ENCODE measurements at places on chromosomes 6 and 20. TPM values are rescaled to one million over a fixed set of nuclear protein-coding genes. Genes with fewer than 3 reads are reported as not detected.

The C6orf132 gene
- total RNA-seq: 1.4 TPM

- H3K27me3 ChIP-seq: no peaks in the 10 kb centered on the region
- no peak overlapping the region for H3K4me3 ChIP-seq
- no peak for DNase-seq
- no peaks in the 10 kb centered on the region for H3K4me1 ChIP-seq
- no peaks in the 10 kb centered on the region for H3K36me3 ChIP-seq
- H3K27ac ChIP-seq: no peak overlapping the region
These were observed 209.0 kb upstream of the NT5E start for GRCh38 chr6:85240787-85241385.

DNA sequence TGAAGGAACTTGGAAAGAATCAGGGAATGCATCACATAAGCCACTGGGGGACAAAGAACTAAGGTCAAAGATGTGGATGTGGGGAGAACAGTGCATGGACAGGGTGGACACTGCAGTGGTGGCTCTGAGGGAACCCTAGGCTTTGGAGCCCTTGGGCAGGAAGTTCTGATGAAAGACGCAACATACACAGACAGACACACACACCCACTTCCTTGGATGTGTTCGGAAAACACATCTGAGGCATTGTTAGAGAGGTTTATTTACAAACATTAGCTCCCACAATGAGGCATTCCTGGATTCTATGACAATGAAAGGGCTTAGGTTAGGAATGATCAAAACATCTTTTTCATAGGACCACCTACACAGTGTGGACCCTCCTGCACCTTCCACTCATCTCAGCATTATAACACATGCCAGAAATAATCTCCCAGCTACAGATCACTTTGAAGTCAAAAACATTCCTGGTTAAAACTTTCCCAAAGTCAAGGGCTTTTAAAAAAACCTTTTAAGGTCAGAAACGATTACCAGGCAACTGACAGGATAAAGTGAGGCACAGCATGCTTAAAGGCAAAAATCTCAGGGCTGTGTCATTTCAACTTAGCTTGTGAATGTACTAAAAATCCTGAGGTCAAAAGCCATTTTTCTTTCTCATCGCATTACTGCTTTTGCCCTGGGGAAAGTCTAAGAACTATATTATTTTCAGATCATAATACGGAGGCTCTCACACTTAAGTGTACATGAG lies 6.4 kb upstream of the METTL24 start:
- peaks cover 23% of the 10 kb centered on the region for H3K27me3 ChIP-seq
- no peak for DNase-seq

- H3K27me3 ChIP-seq: no peaks in the 10 kb centered on the region
- DNase-seq: peak; percentile 56
- peaks cover 12% of the 10 kb centered on the region for H3K4me1 ChIP-seq
- H3K27ac ChIP-seq: peak overlapping the region; percentile 35
- no peaks in the 10 kb centered on the region for H3K36me3 ChIP-seq
- H3K4me3 ChIP-seq: no peak overlapping the region
These were observed 45.1 kb downstream of the PTK7 start for GRCh38 chr6:43120944-43121913.

- no peaks in the 10 kb centered on the region for H3K36me3 ChIP-seq
- H3K27ac ChIP-seq: no peak overlapping the region
- H3K27me3 ChIP-seq: no peaks in the 10 kb centered on the region
- no peaks in the 10 kb centered on the region for H3K4me1 ChIP-seq
- DNase-seq: no peak
These were observed 257.5 kb downstream of the ADGB start for GRCh38 chr6:146856296-146856695.

DNA sequence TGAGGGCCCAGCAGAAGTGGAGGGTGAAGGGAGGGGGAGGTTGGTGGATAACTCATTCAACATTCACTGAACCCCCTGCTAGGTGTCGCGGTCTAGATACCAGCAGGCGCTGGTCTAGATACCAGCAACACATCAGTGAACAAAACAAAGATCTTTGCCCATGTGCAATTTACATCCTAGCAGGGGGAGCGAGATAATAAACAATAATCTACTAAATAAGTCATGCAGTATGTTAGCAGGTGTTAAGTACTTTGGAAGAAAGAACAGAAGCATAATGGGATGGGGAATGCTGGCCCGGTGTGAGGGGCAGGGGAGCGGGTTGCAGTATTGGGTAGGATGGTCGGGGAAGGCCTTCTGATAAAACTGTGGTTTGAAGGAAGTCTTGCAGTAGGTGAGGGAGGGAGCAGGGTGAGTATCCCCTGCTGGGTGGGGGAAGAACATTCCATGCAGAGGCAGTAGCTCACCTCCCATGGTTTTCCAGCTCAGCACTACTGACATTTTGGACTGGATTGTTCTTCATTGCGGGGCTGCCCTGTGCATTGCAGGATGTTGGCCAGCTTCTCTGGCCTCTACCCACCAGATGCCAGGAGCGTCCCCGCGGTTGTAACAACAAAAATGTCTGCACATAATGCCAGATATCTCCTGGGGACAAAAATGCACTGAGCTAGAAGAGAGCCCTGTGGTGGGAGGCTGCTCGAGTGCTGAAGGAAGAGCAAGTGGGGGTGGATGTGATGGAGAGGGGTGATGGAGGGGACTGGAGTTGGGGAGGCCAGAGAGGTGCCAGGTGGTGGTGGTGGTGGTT lies 117.3 kb downstream of the TOX2 start:
- H3K4me3 ChIP-seq: no peak overlapping the region
- H3K27me3 ChIP-seq: peaks cover 39% of the 10 kb centered on the region
- DNase-seq: no peak
- no peak overlapping the region for H3K27ac ChIP-seq
- H3K36me3 ChIP-seq: no peaks in the 10 kb centered on the region

The ADAM33 gene
- total RNA-seq: 10.8 TPM

- H3K27ac ChIP-seq: no peak overlapping the region
- H3K4me3 ChIP-seq: no peak overlapping the region
- H3K36me3 ChIP-seq: peaks cover 44% of the 10 kb centered on the region
- H3K27me3 ChIP-seq: no peaks in the 10 kb centered on the region
These were observed 58.5 kb downstream of the SCAF8 start for GRCh38 chr6:154791556-154792317.

DNA sequence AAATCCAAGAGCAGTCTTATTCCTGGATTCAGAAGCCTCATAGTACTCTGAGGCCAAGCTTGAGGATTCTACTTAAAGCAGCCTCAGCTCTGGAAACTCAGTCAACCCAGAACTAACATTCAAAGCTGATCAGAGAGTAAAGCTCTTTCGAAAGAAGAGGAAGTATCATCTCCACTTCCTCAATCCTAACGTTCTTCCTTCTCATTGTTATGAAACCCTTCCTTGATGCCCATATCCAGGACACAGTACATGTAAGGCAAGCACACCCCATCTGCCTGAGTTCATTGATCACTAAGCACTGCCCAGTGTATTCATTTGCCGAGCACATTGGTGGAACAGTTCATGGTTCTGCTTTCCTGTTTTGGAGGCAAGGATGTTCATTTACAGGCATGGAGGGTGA lies at the start of gene IPCEF1:
IPCEF1 (minus strand) TSS at position 114 of the 400 bp plus-strand sequence. CDS start 90,856 bp downstream, outside the sequence.
- H3K4me1 ChIP-seq: no peaks in the 10 kb centered on the region
- no peaks in the 10 kb centered on the region for H3K36me3 ChIP-seq
- H3K27me3 ChIP-seq: no peaks in the 10 kb centered on the region
- H3K27ac ChIP-seq: peak within 1 kb of the TSS; percentile 36

GRCh38 chr6:2872423-2873358 lies 30.4 kb downstream of the SERPINB9 start:
- H3K27ac ChIP-seq: no peak overlapping the region
- H3K27me3 ChIP-seq: no peaks in the 10 kb centered on the region
- DNase-seq: no peak
- no peak overlapping the region for H3K4me3 ChIP-seq
- no peaks in the 10 kb centered on the region for H3K36me3 ChIP-seq

DNA sequence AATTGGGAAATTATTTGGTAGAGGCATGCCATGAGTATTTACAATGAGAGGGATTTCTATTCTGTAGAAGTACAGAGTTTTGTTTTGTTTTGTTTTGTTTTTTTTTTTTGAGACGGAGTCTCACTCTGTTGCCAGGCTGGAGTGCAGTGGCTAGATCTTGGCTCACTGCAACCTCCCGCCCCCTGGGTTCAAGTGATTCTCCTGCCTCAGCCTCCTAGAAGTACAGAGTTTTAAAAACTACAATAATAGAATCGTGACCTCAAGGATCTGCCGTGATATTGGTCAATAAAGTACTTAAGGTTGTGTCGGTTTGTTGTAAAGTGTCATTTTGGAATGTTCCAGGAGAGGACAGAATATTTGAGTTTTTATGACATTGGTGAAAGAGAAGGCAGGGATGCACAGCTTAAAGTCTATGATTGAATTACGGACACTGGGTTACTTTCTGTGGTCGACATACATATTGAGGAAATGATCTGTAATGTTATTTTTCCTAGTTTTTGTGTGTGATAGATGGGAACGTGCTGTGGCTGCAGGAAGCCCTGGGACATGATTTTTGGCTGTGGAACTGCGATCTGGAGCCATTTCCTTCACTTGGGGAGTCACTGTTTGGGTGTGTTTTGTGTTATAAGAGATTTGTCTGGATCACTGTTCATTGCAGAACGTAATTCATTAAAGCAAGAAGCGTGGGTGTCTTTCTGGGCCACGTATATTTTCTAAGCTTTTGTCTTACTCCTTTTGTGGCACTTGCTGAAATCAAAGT lies 59.6 kb downstream of the TIAM2 start:
- no peak for DNase-seq
- no peaks in the 10 kb centered on the region for H3K4me1 ChIP-seq
- H3K27me3 ChIP-seq: no peaks in the 10 kb centered on the region
- no peak overlapping the region for H3K27ac ChIP-seq

DNA sequence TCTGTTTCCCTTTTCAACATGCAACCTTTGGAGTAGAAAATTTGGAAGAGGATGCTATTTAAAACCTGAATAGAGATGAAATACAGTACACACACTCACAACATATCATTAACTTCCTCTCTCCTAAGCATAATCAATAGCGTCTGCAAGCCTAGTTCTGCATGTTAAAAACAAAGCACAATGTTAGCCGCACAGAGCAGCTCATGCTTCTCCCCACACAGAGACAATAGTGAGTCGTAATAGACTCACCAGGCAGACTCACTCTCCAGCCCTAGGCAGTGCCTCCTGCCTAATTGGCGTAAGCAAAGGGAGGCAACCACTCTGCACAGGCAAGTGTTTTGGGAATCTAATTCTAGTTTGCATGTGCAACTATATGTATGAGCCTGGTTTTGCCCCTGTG lies 45.8 kb upstream of the ARID1B start:
- no peaks in the 10 kb centered on the region for H3K4me1 ChIP-seq
- DNase-seq: no peak
- no peaks in the 10 kb centered on the region for H3K27me3 ChIP-seq
- no peak overlapping the region for H3K27ac ChIP-seq
- no peak overlapping the region for H3K4me3 ChIP-seq
- no peaks in the 10 kb centered on the region for H3K36me3 ChIP-seq

The MUCL3 gene
- total RNA-seq: not detected

The CLIC5 gene
- 285 TPM for total RNA-seq

- no peaks in the 10 kb centered on the region for H3K4me1 ChIP-seq
- H3K36me3 ChIP-seq: no peaks in the 10 kb centered on the region
- no peak overlapping the region for H3K4me3 ChIP-seq
These were observed 349.0 kb downstream of the RNGTT start for GRCh38 chr6:88614316-88614877.

GRCh38 chr6:14283600-14284235 lies 166.1 kb downstream of the CD83 start:
- H3K36me3 ChIP-seq: no peaks in the 10 kb centered on the region
- H3K27me3 ChIP-seq: no peaks in the 10 kb centered on the region
- peaks cover 10% of the 10 kb centered on the region for H3K4me1 ChIP-seq
- DNase-seq: no peak
- no peak overlapping the region for H3K4me3 ChIP-seq
- peak overlapping the region; percentile 7 for H3K27ac ChIP-seq

GRCh38 chr20:58223358-58223941 lies 5.0 kb downstream of the ANKRD60 start:
- H3K36me3 ChIP-seq: no peaks in the 10 kb centered on the region
- H3K4me1 ChIP-seq: peaks cover 4% of the 10 kb centered on the region
- DNase-seq: no peak
- peaks cover 97% of the 10 kb centered on the region for H3K27me3 ChIP-seq
- no peak overlapping the region for H3K4me3 ChIP-seq

The ZNF311 gene
- 0.36 TPM for total RNA-seq

The TAGAP gene
- total RNA-seq: 1.2 TPM

DNA sequence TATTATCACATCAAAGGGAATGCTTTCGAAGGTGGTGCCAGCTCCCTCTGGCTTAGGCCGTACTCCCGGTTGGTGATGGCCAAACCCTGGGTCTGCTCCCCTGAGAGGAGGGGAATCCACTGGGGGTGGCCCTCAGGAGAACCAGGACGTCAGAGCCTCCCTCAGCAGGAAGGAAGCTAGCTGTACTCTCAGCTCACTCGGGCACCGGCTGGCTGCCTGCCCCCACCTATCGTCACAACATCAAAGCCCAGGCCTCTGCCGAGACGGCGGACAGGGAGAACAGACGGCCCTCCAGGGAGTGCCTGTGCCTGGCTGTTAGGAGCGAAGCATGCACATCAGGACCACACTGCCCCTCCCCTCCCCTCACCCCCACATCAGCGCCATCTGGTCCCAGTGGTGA lies 9.2 kb upstream of the PGC start:
- no peaks in the 10 kb centered on the region for H3K36me3 ChIP-seq
- no peaks in the 10 kb centered on the region for H3K27me3 ChIP-seq
- no peak overlapping the region for H3K4me3 ChIP-seq
- no peak overlapping the region for H3K27ac ChIP-seq

GRCh38 chr6:132937466-132937906 lies 123.1 kb downstream of the RPS12 start:
- H3K27ac ChIP-seq: no peak overlapping the region
- H3K4me1 ChIP-seq: no peaks in the 10 kb centered on the region
- H3K4me3 ChIP-seq: no peak overlapping the region
- H3K36me3 ChIP-seq: no peaks in the 10 kb centered on the region
- DNase-seq: no peak
- H3K27me3 ChIP-seq: no peaks in the 10 kb centered on the region

The MARCKS gene
- total RNA-seq: 21.0 TPM

DNA sequence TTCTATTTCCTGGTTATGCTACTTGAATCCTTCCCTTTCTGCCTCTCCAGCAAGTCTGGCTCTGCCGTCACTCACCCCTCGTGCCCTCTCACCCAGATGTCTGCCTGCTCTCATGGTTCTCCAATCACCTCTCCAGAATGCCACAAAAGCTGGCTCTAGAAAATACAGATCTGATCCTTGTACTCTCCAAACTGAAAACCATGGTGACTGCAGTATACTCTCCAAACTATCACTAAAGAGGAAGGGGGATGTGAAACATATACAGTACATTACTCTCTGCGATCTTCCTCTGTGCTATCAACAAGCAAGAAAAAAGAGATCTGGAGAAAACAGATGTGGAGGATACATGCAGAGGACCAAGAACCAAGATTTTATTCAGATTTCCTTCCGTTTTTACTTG lies 91.1 kb downstream of the ATXN1 start:
- DNase-seq: peak; percentile 50
- no peaks in the 10 kb centered on the region for H3K36me3 ChIP-seq
- peak overlapping the region; percentile 46 for H3K27ac ChIP-seq
- peaks cover 67% of the 10 kb centered on the region for H3K4me1 ChIP-seq
- no peak overlapping the region for H3K4me3 ChIP-seq

All from left ventricle myocardium inferior (tissue), 1 donor.